ENCODE measurements at places on chromosomes 5 and 9.

DNA sequence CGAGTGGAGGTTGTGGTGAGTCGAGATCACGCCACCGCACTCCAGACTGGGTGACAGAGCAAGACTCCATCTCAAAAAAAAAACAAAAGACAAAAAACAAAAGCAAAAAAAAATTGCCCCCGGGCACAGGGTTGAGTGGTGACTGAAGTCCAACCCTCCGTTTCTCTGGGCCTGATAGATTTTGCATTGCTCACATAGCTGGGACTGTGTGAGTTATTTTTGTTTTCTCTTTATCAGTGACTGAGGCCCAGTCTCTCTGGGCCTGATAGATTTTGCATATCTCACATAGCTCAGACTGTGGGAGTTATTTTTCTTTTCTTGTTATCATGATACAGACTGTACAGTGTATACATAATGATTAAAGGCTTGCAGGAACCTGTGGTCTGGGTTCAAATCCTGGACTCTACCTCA is 2.6 kb upstream of the SLC28A3 start:
- no peak for DNase-seq

DNA sequence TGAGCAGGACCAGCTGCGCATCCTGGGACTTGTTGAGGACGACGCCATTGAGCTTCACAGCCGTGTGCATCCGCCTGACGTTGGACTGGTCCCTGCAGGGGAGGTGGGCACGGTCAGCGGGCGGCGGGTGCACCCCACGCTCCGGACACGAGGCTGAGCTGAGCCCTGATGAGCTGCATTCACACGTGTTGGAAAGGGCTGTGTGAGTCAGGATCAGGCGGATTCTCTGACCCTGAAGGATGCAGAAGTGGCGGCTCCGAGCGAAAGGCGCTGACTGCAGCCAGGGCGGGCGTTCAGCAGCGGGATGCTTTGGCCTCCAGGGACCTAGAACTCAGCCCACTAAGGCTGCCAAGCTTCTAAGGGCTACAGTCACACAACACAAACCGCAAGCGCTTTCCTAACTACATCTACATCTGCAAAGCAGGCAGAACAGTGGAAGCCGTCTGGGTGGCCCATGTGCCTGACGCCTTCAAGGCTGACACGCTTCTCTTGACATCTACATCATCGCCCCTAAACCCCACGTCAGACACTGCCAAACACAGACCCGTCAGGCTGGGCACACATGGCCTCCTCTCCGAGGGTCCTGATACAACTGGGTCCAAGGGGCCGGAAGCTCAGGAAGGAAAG is 44.9 kb downstream of the NKD2 start:
- DNase-seq, result no peak

DNA sequence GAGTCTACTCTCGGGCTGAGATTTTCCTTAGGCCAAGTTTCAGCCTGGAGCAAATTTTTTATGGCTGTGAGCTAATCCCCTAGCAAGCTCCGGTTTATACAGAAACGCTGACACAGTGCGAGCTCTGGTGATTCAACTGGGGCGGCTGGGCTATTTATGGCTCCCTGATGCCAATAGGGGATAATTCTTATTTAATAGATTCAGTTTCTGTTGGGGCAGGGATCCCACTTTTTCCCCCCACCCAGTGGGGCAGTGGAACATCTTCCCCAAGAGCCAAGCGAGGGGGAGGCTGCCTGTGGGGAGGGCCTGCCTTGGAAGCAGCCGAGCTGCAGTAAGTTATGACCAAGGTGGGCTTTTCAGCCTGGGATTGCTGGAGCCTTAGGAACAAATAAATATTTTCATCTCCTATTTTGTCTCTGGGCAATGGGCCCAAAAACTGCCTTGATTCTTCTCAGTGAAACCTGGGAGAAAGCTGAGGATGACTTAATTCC is 129.1 kb downstream of the MACROH2A1 start:
- no peak for DNase-seq

DNA sequence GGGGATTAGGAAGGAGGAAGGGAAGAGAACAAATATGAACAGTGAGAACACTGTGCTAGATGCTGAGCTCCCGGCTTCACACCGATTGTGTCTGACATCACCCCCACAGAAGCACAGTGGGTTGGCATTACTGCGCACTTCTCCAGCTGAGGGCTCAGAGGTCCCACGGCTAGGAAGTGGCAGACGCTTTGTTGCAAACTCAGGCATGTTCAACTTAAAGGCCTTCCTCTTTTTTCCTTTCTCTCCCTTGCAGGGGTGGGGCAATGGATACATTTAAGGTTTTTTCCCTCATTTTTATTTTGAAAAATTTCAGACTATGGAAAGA is 15.5 kb upstream of the SHB start:
- DNase-seq, result no peak

DNA sequence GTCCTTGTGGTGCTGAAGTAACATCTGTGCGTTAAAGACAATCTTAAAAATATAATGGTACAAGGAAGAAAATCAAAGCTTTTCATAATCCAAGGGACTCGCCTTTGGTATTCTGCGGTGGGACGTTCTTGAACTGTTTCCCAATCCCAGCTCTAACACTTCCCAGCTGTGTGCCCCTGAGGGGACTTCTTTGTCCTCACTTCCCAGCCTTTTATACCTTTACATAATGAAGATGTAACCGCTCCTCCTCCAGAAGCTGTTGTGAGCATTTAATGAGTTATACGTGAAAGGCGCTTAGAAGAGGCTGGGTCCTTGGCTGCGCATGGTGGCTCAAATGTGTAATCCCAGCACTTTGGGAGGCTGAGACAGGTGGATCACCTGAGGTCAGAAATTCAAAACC is 16.9 kb downstream of the STK10 start:
- no peak for DNase-seq
